ENCODE measurements at places on chromosomes 4 and X.

DNA sequence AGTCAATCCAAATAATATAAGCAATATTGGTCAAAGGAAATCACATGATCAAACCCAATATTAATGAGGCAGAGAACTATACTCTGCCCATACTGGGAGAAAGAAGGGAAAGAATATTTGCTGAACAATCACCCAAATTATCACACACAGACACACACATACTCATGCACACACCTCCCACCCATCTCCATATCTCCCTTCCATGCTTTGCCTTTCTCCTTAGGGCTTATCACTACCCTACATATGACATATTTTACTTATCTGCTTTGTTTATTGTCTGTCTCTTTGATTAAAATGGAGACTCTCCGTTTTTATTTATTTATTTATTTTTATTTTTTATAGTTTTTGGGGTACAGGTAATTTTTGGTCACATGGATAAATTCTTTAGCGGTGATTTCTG lies 112.9 kb upstream of the NHS start:
- DNase-seq, result no peak

DNA sequence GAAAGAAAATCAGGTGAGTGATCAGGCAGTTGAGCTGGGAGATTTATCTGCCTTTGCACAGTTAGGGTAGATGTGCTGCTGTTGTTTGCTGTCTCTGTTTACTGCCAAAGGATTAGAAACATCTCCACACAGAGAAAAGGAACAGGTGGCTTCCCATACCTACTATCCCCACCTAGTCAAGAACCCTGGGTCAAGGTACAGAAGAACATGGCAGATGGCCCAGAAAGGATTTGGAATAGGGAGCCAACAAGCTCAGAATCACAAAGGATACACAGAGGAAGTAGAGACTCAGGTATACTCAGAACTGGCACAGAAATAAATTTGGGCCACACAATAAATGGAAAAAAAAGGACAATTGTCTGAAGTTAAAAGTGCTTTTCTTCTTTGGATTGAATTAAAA lies 64.3 kb downstream of the TIGD2 start:
- no peak for DNase-seq

- DNase-seq, result no peak
These were observed 204.0 kb upstream of the PUDP start for GRCh38 chrX:7351926-7352325.

DNA sequence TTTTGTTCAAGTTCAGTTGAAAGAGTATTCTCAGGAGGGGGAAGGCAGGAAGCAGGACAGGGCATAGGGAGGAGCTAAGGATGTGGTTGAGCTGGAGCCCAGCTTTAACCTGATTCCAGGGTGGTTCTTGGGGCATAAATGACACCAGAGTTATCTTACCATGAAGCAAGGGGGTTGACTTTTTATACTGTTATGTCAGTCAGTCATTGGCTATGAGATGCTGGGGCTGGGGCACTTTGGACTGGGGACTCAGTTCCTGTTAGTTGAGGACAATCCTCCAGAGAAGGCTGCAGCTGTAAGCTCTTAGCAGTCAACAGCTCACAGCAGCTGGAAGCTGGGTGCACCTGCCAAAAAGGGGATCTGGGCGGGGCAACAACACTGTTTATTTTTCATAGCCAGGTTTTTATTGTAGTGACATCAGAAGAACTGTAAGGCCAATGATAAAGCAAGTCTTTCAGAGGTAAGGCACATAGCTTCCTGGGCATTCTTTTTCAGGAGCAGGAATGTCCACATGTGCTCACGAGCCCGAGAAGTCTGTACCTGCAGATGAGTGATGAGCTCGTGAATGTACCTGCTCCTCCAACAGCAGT lies 78.5 kb downstream of the MID1IP1 start:
- DNase-seq, result no peak

- DNase-seq, result no peak
These were observed 249.7 kb downstream of the RAPGEF2 start for GRCh38 chr4:159352609-159353008.

DNA sequence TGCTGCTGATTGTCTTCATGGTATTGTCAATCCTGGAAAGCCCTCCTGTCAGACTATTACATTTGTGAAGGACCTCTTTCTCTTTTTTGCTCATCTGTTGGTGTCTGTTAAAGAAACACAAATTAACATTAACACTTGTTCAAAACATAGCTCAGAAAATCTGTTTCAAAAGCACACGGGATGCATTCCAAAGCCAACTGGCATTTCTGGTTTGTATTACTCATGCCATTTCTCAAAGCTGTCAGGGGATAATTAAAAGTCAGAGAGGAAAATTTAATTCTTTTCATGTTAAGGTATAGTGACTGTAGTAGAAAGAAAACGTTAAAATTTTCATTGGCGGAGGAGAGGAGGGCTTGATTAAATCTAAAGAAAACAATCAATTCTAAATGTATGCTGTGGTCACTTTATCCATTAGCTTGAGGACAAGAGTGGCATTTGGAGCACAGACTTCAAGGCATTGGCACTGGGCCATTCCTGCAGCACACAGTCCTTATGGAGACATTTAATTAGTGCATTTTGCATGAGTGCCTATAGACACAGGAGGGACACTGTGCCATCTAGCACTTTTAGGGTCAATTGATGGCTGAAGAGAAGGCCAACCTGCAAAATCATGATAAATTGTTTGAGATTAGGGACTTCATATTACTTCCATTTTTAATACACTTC lies 21.2 kb upstream of the GLRA2 start:
- no peak for DNase-seq

GRCh38 chrX:40101430-40101802 lies 3.7 kb upstream of the BCOR start:
- no peak for DNase-seq

DNA sequence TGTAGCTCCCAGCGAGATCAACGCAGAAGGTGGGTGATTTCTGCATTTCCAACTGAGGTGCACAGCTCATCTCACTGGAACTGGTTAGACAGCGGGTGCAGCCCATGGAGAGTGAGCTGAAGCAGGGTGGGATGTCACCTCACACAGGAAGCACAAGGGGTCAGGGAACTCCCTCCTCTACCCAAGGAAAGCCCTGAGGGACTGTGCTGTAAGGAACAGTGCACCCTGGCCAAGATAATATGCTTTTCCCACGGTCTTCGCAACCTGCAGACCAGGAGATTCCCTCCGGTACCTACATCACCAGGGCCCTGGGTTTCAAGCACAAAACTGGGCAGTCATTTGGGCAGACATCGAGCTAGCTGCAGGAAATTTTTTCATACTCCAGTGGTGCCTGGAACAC lies 216.4 kb upstream of the TET2 start:
- DNase-seq, result no peak

GRCh38 chr4:75025431-75025830 lies 92.5 kb downstream of the PARM1 start:
- DNase-seq, result no peak

GRCh38 chr4:149676076-149676475 lies 139.6 kb downstream of the IQCM start:
- DNase-seq, result no peak

DNA sequence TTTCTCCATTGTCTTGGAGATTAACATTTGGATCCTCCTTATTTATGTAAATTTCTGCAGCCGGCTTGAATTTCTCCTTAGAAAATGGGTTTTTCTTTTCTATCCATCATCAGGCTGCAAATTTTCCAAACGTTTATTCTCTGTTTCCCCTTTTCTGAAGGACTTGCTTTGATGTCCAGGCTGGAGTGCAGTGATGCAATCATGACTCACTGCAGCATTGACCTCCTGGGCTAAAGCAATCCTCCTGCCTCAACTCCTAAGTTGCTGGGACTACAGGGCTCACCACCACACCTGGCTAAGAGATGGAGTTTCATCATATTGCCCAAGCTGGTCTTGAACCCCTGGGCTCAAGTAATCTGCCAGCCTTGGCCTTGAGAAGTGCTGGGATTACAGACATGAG lies 144.0 kb upstream of the ZXDB start:
- no peak for DNase-seq

DNA sequence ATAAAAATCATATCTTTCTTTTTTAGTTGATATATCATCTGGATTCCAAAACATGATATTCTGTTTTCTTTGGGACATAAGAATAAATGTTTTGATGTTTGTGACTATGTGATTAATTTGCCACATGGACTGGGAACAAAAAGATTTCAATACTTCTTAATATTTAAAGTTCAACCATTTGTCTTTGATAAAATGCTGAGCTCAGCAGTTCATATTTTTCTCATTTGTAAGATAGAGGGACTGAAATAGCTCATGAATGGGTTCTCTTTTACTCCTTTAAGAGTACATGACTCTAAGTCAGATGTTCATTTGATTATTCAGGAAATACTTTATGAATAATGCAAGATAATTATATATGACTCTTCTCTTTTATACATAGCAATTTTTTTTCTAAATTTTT lies 205.9 kb upstream of the FAM47A start:
- DNase-seq, result no peak

DNA sequence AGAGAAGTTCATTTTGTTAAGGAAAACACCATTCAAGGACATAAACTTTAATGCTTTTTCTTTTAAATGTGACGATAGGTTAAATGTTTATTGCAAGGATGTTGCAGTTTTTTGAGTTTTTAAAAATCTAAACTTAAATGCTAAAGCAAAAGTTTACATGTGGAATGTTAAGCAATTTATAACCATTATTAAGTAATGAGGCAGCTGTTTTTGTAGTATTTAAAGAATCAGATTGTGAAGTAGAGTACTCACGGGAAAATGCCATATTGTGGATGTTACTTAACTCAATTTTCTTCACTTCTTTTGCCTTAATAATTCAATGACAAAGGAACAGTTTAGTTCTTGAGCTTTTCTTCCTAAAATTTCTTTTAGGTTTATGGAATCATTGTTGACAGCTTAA lies 43.5 kb downstream of the UBE2K start:
- no peak for DNase-seq

DNA sequence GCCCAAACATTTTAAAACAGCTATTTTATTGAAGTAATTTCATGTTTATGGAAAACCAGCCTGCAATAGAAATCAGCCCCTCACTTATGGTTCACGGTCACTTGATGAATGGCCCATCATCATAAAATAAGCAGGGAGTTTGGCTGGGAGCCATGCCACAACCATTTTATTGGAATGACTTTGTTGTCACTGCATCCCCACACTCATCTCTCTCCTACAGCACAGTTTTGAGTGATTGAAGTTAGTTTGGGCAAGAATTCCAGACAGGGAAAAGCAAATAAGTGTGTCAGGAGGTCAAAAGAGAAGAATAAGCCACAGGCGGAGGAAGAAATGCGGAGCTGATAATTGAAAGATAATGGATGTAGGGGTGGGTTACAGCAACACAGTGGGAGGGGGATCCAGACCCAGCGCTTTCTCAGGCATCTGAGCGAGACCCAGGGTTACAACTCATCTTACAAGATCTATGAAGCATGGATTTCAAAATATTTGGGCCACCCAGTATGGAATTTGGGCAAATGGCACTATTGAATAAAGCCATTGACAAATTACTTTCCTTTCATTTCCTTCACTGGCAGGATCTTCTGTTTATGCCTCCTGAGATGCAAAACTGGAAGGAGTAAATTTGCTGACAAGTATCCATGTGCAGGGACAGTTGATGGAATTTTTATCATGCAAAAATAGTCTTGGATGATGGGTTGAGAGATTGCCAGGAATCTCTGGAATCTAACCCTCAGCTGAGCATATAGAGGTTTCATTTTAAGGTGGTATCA lies 100.8 kb downstream of the SHROOM3 start:
- no peak for DNase-seq

DNA sequence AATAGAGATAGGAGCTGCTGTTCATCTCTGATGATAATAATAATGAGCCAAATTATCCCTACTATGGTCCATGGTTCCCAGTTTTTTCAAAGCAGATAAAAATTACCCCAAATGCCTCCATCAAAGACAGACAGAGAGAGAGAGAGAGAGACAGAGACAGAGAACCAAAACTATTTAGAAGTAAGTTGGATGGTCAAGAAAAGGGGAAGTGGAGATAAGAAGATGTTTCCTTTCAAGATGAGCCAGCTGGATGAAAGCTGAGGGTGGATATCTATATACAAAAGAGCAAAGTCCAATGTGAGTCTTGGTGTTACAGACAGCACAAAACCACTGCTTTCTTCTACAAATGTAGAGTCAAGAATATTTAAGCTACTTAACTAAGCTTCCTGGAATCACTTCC lies 173.9 kb downstream of the GRIA3 start:
- no peak for DNase-seq

DNA sequence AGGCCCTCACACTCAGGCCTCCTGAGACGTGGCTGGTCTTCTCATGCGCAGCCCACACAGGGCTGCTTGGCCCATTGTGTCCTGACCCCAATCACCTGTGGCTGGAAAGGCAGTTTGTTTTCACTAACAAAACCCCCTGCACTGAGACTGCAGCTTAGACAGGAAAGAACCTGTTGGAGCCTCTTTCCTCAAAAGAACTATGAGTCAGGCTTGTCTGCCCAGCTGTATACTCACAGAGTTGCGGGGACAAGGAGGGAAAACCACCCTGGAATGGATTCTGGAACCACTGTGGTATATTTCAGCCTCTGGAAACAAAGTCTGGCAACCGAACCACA lies 5.2 kb upstream of the TMEM156 start:
- DNase-seq, result no peak

GRCh38 chrX:119072744-119073143 lies at the start of gene CT47C1:
Gene CT47C1 (plus strand): TSS chrX:119072993. CDS start chrX:119073226, 233 bp downstream.
- DNase-seq, result no peak

GRCh38 chr4:8893227-8893623 lies 21.6 kb upstream of the HMX1 start:
- no peak for DNase-seq

- DNase-seq, result no peak
These were observed 33.0 kb downstream of the FREM3 start for GRCh38 chr4:143667461-143667860.

GRCh38 chrX:38170556-38170955 lies 50.1 kb downstream of the SRPX start:
- no peak for DNase-seq
